ENCODE measurements at places on chromosomes 6 and 20.

GRCh38 chr20:47859278-47859677 is 74.0 kb upstream of the SULF2 start:
- no peak for DNase-seq

DNA sequence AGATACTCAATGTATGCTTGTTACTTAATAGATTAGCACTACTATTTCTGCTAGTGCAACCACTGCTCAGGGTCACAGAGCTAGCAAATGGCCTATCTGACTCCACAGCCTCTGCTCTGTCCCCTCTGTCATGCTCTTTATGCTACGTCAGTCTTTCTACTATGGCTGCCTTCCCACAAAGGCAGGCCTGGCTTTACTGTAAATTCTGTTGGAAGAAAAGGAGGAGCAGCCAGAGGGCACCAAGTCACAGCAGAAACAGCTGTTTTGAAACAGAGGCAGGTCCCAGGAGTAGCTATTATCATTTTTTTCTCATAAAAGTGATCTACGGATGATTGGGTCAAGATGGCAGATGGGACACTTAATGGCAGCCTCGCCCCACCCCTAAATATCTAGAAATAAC is 10.0 kb upstream of the ELMO2 start:
- no peak for DNase-seq

DNA sequence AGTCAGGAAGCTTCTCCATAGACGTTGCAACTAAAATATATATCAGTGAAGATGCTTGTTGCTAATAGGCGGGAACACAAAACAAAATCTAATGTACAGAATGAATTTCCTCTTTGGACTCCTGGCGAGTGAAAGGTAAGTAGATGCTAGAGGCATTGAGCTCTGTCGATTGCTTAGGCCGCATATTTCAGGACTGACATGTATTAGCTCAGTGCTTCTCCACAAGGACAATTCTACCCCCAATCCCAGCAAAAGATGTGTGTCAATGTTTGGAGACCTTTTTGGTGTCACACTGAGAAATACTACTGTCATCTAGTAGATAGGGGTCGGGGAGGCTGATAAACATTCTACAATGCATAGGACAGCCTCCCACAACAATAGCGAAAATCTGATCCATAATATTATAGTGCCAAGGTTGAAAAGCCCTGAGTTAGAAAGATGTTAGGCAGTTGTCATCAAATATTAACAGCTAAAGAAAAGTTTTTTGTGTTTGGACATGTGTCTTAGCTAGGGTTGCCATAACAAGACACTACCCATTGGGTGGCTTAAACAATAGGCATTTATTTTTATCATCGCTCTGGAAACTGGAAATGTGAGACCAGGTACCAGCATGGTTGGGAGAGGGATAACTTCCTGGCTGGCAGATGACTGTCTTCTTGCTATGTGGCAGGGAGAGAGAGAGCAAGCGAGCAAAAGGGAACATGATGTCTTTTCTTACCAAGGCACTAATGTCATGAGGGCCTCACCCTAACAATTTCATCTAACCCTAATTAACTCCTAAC is 48.0 kb upstream of the BCAS1 start:
- DNase-seq: no peak

GRCh38 chr20:17825960-17826843 is 126.4 kb downstream of the BANF2 start:
- no peak for DNase-seq

DNA sequence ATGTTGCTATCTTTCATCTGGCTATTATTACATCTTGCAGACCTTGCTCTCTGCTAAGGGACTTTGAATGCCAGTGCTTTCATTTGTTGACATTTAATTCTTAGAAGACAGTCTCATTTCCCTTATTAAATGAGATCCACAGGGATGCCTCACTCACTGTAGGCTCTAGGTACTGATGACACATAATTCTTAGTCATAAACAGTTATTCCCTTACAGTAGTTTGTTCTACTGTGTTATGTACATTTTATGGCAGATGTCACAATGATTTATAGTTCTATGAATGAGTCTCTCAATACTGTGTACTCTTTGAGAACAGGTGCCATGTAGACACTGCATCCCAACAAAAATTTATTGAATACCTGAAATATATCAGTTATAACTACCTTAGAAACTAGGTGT is 70.3 kb downstream of the FAM83B start:
- no peak for DNase-seq

- DNase-seq: no peak
Measured at GRCh38 chr6:107491138-107491609, 1.3 kb downstream of the SOBP start.

DNA sequence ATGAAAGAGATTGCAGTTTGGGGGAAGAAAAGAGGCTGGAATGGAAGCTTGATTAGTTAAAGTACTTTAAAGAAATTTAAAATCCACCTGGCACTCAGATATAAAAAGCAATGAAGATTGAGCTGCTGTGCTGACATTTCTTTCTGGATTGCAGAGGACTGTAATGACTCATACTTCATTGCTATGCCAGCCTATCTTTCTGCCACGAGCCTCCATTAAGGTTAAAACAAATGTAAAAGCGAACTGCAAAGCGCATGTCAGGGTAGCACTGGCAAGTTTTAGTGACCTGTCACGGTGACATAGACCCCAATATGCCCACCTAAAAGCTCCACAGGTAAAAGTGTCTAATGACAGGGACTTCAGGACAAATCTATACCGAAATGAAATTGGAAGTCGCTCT is 449.6 kb downstream of the C6orf118 start:
- DNase-seq: no peak

DNA sequence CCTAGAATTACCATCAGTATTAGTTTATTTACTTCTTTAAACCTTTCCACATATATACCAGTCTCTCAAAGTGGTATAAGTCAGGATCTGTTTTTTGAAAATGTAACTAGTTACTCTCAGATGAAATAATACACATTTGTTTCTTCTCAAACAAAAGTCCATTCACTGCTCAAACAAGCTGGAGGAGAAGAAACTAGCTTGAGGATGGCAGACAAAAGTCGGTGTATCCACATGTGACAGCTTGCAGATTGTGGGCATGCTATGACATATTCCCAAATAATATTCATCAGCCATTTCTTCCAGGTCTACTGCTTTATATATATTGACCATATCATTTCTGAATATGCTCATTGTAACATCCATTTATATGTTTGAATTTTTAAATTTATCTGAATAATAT is 197.4 kb upstream of the KCNQ5 start:
- DNase-seq: no peak

DNA sequence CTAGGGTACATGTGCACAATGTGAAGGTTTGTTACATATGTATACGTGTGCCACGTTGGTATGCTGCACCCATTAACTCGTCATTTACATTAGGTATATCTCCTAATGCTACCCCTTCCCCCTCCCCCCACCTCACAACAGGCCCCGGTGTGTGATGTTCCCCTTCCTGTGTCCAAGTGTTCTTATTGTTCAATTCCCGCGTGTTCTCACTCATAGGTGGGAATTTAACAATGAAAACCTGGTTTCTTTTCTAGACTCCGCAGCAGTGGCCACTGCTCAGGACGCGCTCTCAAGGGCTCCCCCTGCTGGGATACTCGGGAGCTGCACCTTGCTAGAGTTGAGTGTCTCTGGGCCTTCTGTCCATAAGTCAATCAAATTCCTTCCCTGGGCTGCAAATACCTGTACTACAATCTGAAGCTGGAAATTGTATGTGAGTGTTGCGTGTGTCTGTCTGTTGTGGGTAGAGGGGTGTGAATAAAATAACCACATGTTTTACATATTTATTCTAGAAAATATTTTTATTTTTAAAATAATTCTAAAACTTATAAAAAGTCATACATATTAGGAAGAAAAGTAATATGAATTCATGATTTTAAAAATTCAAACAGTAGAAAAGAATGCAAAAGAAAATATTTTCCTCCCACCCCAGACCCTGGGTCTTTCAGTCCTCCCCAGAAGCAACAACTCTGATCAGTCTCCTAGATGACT is 8.2 kb upstream of the CEP250 start:
- DNase-seq: peak; percentile 82

DNA sequence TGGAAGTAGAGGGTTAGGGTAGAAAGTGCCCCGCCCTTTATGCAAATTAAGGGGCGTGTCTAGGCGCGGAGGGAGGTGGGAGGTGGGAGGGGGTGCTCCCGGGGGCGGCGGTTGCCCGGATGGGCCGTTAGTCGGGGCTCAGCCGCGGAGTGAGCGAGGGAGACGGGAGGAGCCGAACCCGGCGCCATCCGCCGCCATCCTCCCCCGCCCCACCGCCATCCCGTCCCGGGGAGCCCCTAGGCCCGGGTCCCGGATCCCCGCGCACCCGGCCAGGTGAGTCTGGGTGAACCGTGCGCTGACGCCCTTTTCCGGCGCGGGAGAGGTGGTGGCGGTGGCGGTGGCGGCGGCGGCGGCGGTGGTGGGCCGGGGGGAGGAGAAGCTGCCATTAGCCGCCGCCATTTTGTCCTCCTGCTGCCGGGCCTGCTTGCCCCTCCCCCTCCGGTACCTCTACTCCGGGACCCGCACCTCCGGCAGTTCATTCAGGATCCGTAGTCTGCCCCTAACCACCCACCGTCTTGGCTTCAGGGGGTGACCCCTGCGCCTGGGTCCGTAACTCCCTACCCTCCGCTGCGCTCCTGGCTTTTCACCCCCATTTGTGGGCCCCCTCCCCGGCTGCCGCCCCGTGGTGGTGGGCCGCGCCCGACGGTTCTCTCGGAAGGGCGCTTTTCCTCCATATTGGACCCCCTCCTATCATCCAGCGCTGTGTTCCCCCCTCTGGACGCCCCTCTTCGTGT is at the start of gene PRRC2A:
PRRC2A (plus strand) TSS at position 130 of the 734 bp plus-strand sequence. CDS start 2,075 bp downstream, outside the sequence.
- peak; percentile 99 for DNase-seq

- no peak for DNase-seq
Measured at GRCh38 chr6:159633196-159633595, 59.8 kb downstream of the SOD2 start.

DNA sequence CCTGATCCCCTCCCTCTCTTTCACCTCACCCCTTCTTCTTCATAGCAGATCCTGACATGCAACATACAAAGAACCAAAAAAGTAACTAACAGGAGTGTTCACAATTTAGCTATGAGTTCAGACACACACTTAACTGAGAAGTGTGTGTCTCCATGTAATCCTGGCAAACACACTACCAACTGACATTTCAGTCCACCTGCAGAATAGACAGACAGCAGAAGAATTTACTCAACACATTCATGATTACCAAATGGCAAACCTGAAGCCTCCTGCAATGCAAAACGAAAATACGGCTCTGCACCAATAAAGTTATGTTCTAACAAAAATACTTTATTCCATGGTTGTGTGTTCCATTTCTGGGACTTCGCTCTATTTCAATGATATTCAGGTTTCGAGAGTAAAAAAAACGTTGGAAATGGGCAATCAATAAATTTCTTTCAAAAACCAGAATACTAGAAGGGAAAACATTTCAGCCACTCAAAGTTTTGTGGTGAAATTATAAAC is 2.6 kb downstream of the BACH2 start:
- no peak for DNase-seq

GRCh38 chr6:45704056-45704800 is 311.4 kb downstream of the CLIC5 start:
- DNase-seq: no peak

DNA sequence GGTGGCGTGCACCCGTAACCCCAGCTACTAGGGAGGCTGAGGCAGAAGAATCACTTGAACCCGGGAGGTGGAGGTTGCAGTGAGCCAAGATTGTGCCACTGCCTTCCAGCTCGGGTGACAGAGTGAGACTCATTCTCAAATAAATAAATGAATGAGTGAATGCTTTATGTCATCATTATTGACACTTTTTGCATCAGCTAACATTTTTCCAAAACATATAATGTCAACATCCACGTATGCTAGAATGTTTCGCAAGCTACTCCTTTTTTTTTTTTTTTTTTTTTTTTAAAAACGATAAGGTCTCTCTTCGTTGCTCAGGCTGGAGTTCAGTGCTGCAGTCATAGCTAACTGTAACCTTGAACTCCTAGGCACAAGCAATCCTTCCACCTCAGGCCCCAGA is 72.2 kb downstream of the SENP6 start:
- no peak for DNase-seq

DNA sequence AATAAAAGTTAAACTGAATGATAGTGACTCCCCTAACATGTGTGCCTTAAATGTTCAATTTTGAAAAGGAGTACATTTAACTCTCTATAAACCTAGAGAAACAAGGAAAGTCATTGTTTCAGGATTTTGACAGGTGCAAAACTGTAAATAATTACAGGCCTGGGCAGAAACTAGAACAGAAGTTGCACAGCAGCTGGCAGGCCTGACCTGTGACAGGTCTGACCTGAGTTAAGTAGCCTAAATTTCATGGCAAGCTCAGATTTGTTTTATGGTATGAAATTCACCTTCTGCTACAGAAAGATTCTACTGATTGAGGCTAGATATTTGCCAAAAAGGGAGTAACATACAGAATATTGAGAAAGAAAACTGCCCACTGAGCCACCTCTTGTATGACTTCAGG is 166.1 kb downstream of the CDKAL1 start:
- DNase-seq: no peak

DNA sequence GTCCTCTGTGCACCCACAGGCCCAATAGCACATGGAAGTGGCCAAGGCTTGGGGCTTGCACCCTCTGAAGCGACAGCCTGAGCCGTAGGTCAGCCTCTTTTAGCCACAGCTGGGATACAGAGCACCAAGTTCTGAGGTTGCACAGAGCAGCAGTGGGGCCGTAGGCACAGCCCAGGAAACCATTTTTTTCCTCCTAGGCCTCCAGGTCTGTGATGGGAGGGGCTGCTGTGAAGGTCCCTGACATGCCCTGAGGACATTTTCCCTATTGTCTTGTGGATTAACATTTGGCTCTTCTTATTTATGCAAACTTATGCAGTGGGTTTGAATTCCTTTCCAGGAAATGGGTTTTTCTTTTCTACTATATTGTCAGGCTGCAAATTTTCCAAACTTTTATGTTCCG is 878.7 kb upstream of the MAN1A1 start:
- no peak for DNase-seq

DNA sequence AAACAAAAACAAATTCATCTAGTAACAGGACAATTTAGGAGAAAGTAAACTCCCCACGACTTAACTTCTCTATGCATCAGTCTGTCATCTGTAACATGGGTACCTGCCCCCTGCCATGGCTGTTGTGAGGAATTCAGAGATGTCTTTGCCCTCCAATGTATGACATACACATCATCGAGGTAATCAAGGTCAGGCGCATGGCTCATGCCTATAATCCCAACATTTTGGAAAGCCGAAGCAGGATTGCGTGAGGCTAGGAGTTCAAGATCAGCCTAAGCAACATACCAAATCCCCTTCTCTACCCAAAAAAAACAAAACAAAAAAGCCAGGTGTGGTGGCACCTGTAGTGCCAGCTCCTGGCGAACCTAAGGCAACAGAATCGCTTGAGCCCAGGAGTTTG is 9.0 kb downstream of the EEF1A1 start:
- DNase-seq: no peak

All from KG1 (cell line).